ENCODE measurements at places on chromosomes 4 and X.

GRCh38 chr4:154722262-154722661 is 21.5 kb upstream of the LRAT start:
- no peak for DNase-seq

- DNase-seq, result no peak
Observed at GRCh38 chr4:113607998-113608397, 153.5 kb downstream of the CAMK2D start.

- no peak for DNase-seq
Observed at GRCh38 chrX:10974920-10975319, 136.2 kb upstream of the HCCS start.

DNA sequence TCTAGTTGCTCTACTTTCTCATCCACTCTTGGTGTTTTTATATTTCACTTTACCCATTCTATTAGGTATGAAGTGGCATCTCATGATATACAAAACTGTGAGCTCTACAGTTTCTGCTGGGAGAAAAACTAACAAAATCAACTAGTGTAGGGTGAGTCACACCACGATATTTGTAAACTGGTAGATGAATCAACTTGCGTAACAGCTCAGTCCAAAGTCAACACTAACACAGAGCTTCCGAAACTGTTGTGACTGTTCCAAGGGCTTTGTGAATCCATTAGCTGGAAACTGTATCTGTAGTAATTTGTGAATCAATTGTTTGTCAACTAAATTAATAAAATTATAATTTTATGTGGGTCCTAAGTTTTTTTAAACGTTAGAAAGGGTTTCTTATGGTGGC is 119.8 kb upstream of the TSPAN5 start:
- DNase-seq, result peak; percentile 68

GRCh38 chrX:132452911-132453550 is 35.8 kb downstream of the MBNL3 start:
- DNase-seq, result no peak

GRCh38 chrX:151815398-151815797 is 80.9 kb downstream of the CNGA2 start:
- DNase-seq, result no peak

DNA sequence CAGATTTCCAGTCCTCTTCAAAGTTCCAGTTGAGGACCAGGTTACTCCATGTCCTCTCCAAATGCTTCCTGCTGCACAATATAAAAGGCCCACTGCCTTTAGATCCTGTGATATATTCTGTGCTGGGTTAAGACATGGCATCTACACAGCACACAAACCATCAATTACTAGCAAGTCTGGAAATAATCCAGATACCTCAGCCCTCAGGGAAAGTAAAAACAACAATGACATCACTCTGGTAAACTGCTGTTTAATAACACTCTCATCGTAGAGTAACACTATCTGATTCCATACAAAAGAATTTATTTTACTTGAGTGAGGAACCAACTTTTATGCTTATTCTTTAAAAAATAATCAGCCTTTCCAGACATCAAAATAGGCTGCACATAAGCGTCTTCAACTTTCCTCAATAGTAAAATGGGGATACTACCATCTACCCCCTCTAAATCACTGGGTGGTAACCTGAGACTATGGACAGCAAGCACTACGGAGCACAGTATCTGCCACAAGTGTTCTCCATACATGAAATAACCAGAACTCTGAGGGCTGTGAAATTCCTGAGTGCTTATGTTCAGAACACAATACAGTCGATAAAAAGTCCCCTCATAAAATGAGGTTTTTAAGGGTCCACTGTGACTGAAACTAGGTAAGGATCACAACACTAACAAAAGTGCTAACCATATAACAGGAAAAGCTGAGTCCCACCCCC is 53.4 kb downstream of the ABCG2 start:
- peak; percentile 76 for DNase-seq

Measured in LNCaP clone FGC (cell line).